Liver (tissue), 10 donors: ENCODE measurements at places on chromosomes 7 and 10. TPM values are rescaled to one million over a fixed set of nuclear protein-coding genes. Genes with fewer than 3 reads are reported as not detected.

The TBRG4 gene
- polyA plus RNA-seq, result 40.9 TPM

The ZNF239 gene
- 0.69 TPM for polyA plus RNA-seq

The STRIP2 gene
- 0.18 TPM for polyA plus RNA-seq

The RBP3 gene
- not detected for polyA plus RNA-seq

The SORCS3 gene
- not detected for polyA plus RNA-seq

The SCIN gene
- not detected for polyA plus RNA-seq

The ADAM8 gene
- 2.0 TPM for polyA plus RNA-seq

The EPHA1 gene
- 10.3 TPM for polyA plus RNA-seq

The RBM33 gene
- polyA plus RNA-seq, result 32.9 TPM

The IFIT1B gene
- 0.15 TPM for polyA plus RNA-seq

DNA sequence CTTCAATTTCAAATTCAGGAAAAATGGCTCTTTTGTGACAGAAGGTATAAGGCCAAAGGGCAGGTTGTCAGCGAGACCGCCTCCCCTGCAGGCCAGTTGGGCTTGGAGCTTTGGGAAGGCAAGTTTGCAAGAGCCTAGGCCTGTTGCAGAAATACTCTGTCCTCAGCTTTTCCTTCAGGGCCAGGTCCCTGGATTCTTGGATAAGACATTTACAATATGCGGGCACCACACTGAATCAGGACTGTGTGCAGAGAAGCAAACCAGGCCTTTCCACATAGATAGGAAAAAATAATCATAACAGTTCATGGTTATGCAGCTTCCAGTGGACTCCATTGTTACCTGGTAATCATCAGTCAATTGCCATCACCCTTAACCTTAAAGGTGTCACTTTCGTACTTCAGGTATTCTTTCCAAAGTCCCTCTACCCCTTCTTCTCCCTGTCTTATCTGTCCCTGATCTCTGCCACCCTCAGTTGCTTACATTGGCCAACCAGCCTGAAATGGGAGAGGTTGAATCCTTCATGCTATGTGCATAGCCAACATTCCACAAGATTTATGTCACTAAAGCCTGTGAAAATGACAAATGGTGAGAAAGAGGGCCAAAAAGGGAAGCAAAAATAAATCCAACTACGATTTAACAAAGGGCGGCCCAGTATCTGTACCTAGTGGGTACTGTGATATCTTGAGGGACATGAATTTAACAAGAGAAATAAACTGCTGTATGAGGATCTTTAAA lies 304.5 kb upstream of the NFE2L3 start:
- H3K27me3 ChIP-seq, result peaks cover 3% of the 10 kb centered on the region
- no peak overlapping the region for H3K27ac ChIP-seq

DNA sequence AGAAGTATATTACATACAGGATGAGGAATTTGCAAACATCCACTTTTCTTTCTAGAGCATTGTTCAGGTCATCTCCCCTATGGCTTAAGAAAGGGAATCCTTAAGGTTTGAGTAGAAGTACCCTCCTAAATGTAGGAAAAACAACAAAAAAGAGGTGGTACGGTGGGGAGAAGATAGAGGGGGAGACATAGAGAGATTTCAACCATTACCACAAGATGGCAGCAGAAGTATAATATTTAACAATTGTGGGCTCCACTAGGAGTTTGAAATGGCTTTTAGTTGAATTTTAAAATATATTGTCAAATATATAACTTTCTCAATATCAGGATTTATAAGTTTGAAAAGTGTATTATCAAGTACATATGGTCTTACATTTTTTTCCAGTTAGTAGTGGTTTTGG lies 72.7 kb upstream of the PRKG1 start:
- no peak for DNase-seq
- H3K4me3 ChIP-seq, result no peak overlapping the region
- no peak overlapping the region for H3K27ac ChIP-seq
- no peaks in the 10 kb centered on the region for H3K36me3 ChIP-seq
- H3K27me3 ChIP-seq, result no peaks in the 10 kb centered on the region

GRCh38 chr7:136009488-136010079 lies 32.4 kb upstream of the MTPN start:
- no peak overlapping the region for H3K27ac ChIP-seq
- no peaks in the 10 kb centered on the region for H3K4me1 ChIP-seq
- DNase-seq, result no peak
- no peaks in the 10 kb centered on the region for H3K27me3 ChIP-seq

GRCh38 chr10:123135415-123136141 lies at the start of gene HMX3:
Gene HMX3, plus strand, starts transcription at chr10:123135970. Its CDS starts 81 bp downstream, at chr10:123136051.
- H3K27ac ChIP-seq, result no peak within 1 kb of the TSS
- peaks cover 16% of the 10 kb centered on the region for H3K27me3 ChIP-seq

DNA sequence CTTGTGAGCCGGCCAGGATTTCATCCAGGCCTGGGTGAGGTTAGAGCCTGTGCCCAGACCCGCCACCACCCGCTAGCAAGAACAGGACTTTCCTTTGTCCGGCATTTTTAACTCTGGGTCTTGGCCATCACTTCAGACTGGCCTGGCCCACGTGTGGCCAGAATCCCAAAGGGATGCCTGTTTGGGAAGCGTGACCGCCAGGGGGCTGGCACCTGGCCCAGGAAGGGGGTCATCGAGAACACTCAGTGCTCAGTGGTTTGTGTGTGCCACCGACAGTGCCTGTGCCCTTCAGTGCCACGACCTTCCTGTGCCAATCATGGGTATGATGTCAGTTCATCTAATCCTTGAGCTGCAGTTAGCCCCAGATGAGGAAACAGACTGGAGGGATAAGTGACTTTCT lies 85.0 kb downstream of the ZMIZ1 start:
- H3K36me3 ChIP-seq, result no peaks in the 10 kb centered on the region
- no peak for DNase-seq
- no peak overlapping the region for H3K27ac ChIP-seq

- H3K4me1 ChIP-seq, result no peaks in the 10 kb centered on the region
- no peak overlapping the region for H3K27ac ChIP-seq
- H3K4me3 ChIP-seq, result no peak overlapping the region
- DNase-seq, result no peak
Observed at GRCh38 chr7:150842716-150843115, 9.6 kb upstream of the AOC1 start.

GRCh38 chr10:76453332-76453731 lies 1021.9 kb downstream of the LRMDA start:
- no peaks in the 10 kb centered on the region for H3K27me3 ChIP-seq
- H3K4me1 ChIP-seq, result no peaks in the 10 kb centered on the region
- no peaks in the 10 kb centered on the region for H3K36me3 ChIP-seq
- DNase-seq, result no peak
- no peak overlapping the region for H3K27ac ChIP-seq
- H3K4me3 ChIP-seq, result no peak overlapping the region

DNA sequence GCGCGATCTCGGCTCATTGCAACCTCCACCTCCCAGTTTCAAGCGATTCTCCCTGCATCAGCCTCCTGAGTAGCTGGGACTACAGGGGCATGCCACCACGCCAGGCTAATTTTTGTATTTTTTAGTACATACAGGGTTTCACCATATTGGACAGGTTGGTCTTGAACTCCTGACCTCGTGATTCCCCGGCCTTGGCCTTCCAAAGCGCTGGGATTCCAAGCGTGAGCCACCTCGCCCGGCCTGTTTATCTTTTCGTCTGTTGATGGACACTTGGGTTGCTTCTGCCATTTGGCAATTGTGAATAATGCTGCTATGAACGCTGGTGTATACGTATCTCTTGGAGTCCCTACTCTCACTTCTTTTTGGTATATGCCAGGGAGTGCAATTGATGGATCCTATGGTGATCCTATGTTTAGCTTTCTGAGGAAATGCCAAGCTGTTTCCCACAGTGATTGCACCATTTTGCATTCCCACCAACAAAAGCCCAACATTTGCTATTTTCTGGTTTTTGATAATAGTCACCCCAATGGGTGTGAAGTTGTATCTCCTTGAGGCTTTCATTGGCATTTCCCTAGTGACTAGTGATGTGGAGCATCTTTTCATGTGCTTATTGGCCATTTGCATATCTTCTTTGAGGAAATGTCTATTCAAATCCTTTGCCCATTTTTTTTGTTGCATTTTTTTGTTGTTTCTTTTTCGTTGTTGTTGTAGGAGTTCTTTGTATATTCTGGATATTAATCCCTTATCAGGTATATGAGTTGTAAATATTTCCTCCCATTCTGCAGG lies 3.5 kb downstream of the ANTXRL start:
- no peak for DNase-seq
- no peaks in the 10 kb centered on the region for H3K27me3 ChIP-seq
- H3K27ac ChIP-seq, result no peak overlapping the region
- no peak overlapping the region for H3K4me3 ChIP-seq
- no peaks in the 10 kb centered on the region for H3K36me3 ChIP-seq

DNA sequence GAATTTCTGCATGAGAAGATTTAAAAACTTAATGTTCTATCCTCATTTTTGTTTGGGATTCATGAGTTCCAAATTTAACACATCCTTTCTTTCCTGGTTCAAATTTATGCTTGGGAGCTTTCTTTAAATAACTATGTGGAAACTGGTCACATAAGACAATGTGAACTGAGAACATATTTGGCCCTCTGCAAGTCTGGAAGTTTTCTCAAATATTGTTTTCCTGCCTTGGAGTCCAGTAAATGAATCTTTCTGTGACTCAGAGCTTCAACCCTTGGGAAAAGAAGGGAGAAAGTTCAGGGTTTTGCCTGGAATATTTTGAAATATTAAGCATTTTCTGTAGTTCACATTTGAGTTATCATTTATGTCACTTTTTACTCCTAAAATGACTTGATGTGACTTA lies 559.0 kb upstream of the NRP1 start:
- no peak overlapping the region for H3K4me3 ChIP-seq
- H3K27ac ChIP-seq, result no peak overlapping the region
- no peaks in the 10 kb centered on the region for H3K36me3 ChIP-seq
- no peak for DNase-seq
- no peaks in the 10 kb centered on the region for H3K4me1 ChIP-seq

DNA sequence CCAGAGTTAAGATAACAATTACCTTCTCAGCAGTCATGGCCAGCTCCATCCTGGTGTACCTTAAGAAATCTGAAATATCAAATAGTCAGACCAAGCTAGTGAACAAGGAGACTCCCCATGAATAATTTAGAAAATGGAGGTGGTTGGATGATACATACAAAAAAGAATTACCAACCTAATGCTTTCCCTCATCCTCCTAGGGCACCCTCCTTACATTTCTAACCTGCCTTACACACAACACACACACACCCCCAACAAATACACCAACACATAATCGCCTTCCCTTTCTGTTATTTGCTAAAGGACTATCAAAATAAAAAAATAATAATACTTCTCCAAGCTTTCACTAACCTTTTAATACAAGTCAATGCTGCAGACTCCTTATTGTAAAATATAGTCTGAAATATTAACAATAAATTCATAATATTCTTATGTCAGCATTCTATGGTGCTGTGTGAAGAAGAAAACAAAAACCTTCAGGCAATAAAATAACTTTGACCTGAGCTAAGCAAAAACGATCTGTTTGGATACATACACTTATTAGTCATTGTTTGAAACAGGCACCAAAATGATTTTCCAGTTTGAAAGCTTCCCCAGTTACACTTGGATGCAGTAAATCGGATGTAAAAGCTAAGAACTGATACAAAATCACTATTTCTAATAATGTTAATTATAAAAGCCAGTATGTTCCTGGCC lies 3.4 kb downstream of the TWIST1 start:
- peaks cover 11% of the 10 kb centered on the region for H3K27me3 ChIP-seq
- no peak for DNase-seq
- no peak overlapping the region for H3K4me3 ChIP-seq
- H3K4me1 ChIP-seq, result no peaks in the 10 kb centered on the region
- H3K36me3 ChIP-seq, result no peaks in the 10 kb centered on the region
- no peak overlapping the region for H3K27ac ChIP-seq

DNA sequence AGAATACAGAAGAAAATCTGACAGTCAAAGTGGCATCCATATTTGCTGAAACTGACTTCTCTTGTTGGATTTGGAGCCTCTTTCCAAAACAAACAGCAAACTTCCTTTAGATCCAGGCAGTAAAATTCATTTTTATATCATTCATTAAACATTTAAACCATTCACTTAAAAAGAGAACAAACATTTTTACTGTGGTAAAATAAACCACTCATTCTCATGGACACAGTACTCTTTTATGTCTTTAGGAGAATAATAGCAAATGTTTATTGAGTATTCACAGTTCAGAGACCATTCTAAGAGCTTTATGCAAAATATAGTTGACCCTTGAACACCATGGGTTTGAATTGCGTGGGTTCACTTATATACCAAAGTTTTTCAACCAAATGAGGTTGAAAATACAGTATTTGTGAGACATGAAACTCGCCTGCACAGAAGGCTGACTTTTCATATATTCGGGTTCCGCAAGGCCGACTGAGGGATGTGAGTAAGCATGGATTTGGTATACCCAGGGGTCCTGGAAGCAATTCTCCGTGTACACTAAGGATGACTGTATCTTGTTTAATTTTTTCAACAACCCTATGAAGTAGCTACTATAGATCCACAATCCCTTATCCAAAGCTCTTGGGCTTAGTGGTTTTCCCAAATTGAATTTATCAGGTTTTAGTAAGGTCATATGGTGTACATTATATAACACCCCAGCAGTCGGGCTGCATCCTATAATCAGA lies 49.1 kb downstream of the ATXN7L1 start:
- no peak overlapping the region for H3K4me3 ChIP-seq
- H3K27me3 ChIP-seq, result no peaks in the 10 kb centered on the region
- no peak overlapping the region for H3K27ac ChIP-seq
- no peak for DNase-seq

DNA sequence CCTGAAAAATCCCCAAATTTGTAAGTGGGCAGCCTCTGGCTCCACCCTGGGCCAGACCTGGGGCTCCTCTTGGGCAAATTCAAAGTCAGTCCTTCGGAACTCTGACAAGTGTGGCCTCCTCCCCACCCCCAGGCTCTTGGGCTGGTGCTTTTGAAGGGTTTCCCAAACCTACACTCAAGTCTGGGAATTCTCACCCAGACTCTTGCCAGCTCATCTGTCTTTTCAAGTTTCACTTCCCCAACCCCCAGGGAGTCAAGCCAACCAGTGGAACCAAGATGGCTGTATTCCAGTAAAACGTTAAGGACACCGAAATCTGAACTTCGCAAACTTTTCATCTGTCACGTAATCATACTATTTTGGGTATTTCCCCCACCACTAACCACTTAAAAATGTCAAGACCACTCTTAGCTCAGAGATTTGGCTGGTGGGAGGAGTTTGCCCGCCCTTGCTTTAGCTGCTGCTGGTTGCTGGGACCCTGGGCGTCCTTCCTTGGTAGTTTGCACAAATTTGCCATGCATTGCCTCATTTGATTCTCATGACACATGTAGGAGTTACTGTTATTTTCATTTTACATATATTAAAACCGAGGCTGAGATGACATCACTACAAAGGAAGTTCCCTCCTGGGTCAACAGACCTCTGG lies 1.7 kb upstream of the MYO1G start:
- peaks cover 5% of the 10 kb centered on the region for H3K36me3 ChIP-seq
- no peak for DNase-seq
- H3K27ac ChIP-seq, result peak overlapping the region; percentile 25

GRCh38 chr7:14576578-14576977 lies 326.0 kb downstream of the DGKB start:
- H3K4me3 ChIP-seq, result no peak overlapping the region
- no peaks in the 10 kb centered on the region for H3K36me3 ChIP-seq
- DNase-seq, result no peak
- H3K27me3 ChIP-seq, result no peaks in the 10 kb centered on the region
- H3K4me1 ChIP-seq, result no peaks in the 10 kb centered on the region
- no peak overlapping the region for H3K27ac ChIP-seq
